ENCODE measurements at places on chromosomes 12 and 14.

GRCh38 chr14:100213587-100213955 lies 25.4 kb upstream of the YY1 start:
- DNase-seq = no peak

GRCh38 chr12:119938049-119938667 lies 50.9 kb upstream of the BICDL1 start:
- peak; percentile 71 for DNase-seq

- peak; percentile 58 for DNase-seq
Observed at GRCh38 chr12:51262758-51263177, 7.4 kb downstream of the SMAGP start.

- DNase-seq = no peak
Observed at GRCh38 chr14:101082036-101082435, 178.5 kb upstream of the RTL1 start.

DNA sequence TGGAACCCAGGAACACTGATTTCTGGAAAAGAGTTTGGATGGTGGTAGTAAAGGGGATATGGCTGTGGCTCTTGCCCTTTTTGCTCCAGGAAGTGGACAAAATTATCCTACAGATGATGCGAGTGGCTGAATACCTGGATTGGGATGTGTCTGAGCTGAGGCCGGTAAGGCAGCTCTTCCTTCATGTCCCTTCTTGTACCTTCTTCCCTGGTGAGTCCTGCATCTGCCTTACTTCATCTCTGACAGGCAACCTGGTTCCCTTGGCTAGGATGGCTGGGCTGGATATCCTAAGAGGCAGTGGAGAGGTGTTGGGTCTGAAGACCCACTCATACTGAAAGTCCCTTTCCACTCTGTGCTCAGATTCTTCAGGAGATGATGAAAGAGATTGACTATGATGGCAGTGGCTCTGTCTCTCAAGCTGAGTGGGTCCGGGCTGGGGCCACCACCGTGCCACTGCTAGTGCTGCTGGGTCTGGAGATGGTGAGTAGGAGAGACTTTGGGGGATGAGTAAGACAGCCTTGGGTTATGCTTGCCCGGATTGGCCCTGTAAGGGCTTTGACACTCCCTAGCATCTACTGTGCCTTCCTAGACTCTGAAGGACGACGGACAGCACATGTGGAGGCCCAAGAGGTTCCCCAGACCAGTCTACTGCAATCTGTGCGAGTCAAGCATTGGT lies 8.0 kb downstream of the DGKA start:
- no peak for DNase-seq

DNA sequence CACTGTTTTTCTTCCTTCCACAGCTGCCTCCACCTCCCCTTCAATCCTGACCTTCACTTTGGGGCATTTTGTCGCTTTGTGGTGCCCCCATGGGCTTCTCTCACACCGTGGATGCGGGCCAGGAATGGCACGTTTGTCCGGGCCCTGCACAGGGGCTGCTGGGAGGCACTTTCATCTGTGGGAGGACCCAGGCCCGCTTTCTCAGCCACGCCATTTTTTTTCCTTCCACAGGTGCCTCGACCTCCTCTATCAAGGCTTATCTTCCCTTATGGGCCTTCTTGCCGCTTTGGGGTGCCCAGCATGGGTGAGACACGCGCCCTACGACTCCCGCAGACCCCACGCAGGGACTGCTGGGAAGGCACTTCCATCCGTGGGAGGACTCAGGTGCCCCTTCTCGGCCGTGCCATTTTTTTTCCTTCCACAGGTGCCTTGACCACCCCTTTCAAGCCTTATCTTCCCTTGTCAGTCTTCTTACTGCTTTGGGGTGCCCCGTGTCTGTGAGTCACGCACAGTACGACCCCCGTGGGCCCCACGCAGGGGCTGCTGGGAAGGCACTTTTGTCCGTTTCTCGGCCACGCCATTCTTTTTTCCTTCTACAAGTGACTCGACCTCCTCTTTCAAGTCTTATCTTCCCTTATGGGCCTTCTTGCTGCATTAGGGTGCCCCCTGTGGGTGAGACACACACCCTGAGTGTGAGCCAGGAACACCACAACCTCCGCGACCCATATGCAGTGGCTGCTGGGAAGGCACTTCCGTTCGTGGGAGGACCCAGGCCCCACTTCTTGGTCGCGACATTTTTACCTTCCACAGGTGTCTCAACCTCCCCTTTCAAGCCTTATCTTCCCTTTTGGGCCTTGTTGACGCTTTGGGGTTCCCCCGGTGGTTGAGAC lies 270.7 kb downstream of the ALG10 start:
- no peak for DNase-seq

DNA sequence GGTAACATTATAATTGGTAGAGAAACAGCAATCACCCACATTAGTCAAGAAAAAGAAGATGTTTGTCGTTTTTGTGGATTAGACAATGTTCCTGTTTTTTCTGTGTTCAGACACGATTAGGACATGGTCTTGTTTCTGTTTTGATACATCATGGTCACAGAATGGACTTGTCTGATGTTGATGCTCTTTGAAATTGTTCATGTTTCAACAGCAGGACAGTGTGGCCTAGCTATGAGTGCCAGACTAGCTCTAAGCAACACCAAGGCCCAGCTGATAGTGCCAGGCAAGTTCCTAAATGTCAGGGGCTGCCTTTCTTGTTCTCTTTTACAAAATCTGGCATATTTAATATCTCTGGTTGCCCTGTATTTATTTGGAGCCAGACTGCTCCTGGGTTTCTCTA lies 40.9 kb upstream of the TOMM20L start:
- no peak for DNase-seq

- no peak for DNase-seq
Observed at GRCh38 chr12:41920355-41920754, 224.3 kb downstream of the GXYLT1 start.

- DNase-seq = peak; percentile 92
Observed at GRCh38 chr14:61609884-61610283, 85.4 kb upstream of the HIF1A start.

DNA sequence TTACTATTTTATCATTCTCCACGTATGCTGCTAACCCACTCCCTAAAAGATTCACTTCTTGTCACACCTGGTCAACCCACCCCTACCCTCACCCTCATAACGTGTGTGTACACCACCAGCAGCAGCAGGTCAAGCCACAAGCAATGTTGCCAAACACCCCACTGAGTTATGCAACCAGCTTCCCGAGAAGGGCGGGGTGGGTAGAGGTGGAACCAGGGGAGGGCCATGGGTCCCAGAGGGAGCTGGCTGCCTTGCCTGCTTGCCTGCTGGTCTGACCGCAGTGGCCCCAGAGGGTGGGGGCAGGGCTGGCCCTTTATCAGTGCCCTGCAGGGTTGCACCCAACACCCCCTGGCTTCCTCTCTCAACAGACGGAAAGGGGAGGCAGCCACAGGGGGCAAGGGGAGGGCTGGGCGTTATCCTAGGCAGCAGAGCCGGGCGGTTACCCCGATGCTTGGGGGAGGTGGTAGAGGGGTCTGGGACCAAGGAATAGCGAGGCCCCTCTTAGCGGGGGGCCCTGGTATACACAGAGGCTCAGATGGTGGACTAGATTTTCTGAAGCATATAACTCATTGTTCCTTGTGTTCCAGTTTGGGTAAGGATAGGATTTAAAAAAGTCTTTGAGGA lies 3.5 kb upstream of the NFE2 start:
- DNase-seq = peak; percentile 74

DNA sequence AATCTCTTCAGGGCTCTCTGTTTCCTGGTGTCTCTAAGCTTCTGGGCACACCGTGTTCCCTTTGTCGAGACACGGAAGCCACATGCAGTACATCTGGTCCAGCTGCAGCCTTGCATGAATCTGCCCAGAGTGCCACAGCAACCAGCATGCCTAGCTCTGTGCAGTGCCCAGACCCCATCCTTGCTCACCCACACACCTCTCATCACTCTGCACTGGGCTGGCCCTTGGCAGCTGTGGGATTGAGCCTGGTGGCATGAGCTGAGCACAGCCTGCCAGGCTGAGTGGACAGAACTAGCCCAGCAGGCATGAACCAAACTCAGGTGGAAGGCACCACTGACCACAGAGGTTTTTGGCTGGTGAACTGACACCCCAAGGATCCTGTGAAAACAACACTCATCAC lies 279.9 kb downstream of the ATXN7L3B start:
- no peak for DNase-seq

- no peak for DNase-seq
Observed at GRCh38 chr12:20123465-20123864, 244.9 kb upstream of the PDE3A start.

DNA sequence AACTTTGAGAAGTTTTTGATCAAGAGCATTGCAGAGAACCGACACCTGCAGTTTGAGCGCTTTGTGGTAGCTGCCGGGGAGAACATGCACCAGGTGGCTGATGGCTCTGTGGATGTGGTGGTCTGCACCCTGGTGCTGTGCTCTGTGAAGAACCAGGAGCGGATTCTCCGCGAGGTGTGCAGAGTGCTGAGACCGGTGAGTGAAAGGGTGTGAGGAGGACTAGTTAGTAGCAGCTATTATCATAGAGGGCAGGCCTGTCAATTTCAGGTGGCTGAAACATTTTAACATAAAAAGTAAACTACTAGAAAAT lies 27.0 kb upstream of the HIGD1C start:
- DNase-seq = no peak

- DNase-seq = no peak
Observed at GRCh38 chr12:101680240-101680639, 17.2 kb upstream of the CHPT1 start.

DNA sequence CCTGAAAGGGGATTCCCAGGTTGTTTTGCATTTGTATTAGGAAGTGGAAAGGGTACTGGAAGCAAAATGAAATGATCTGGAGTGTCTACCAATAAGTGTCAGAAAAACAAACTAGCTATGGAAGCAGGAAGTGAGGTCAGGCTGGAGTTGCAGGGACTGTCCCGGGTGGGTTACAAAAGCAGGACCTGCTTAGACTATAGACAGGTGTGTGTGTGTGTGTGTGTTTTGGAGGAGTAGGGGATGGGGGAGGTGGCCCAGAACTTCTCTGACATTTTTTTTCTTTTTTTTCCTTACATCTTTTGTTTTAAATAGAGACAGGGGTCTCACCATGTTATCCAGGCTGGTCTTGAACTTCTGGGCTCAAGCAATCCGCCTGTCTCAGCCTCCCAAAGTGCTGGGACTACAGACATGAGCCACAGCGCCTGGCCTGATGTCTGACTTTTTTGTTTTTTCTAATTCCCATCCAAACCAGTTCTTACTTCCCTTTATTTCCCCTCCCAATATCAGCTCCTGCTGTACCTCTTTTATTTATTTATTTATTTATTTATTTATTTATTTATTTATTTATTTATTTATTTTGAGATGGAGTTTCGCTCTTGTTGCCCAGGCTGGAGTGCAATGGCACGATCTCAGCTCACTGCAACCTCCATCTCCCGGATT lies 512 bp upstream of the RND1 start:
- no peak for DNase-seq
